ENCODE measurements at places on chromosomes 2 and 18.

DNA sequence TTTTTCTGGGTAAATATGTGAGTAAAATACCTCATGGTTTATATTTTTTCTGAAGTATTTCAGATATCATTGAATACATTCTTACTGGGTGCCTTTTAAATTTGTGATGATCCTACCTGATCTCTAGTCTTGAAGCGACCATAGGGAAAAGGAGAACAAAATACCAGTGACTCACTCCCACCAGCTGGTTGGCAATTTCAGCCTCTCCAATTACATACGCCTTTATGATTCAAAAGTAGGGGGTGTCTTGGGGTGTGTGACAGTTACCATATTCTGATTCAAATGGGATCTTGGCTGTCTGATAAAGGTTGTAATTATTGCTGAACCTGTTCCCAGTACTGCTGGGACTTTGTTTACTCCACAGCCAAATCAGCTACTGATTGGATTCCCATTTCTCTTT is 175.9 kb upstream of the NXPH2 start:
- no peak for DNase-seq

DNA sequence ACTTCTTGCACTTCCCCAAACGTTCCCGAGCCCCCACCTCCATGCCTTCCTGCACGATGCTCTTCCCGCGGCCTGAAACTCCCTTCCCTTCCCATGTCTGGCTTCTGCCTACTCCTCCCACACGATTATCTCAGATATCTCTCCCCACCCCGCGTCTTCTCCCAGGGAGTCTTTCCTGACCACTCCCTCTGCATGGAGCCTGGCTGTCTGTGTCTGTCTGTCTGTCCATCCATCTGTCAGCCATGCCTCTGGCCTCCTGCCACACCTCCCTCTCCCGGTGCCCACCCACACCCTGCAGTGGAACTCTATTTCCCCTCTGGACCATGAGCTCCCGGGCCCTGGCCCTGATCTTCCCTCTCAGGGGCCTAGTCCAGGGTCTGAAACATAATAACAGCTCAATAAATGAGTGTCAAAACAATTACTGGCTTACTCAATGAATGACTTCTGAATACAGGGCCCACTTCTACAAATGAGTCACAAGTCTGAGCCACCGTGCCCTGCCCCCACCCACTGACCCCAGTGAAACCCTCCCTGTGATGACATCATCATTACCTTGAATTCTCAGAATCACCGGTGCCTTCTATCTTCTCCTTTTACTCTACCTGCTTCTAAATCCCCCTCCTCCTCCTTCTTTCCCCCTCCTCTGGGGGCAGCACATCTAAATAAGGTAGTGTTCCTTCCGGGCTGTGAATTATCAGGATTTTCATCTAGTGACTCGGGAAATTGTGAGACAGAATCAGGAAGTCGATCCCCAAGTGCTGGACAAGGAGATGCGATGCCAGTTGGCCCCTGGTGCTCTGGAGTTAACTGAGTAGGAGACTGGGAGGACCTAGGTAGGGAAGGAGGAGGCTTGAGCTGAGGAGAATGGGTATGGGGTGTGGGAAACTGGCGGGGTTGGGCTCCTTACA is 46.1 kb upstream of the PLB1 start:
- DNase-seq = no peak

DNA sequence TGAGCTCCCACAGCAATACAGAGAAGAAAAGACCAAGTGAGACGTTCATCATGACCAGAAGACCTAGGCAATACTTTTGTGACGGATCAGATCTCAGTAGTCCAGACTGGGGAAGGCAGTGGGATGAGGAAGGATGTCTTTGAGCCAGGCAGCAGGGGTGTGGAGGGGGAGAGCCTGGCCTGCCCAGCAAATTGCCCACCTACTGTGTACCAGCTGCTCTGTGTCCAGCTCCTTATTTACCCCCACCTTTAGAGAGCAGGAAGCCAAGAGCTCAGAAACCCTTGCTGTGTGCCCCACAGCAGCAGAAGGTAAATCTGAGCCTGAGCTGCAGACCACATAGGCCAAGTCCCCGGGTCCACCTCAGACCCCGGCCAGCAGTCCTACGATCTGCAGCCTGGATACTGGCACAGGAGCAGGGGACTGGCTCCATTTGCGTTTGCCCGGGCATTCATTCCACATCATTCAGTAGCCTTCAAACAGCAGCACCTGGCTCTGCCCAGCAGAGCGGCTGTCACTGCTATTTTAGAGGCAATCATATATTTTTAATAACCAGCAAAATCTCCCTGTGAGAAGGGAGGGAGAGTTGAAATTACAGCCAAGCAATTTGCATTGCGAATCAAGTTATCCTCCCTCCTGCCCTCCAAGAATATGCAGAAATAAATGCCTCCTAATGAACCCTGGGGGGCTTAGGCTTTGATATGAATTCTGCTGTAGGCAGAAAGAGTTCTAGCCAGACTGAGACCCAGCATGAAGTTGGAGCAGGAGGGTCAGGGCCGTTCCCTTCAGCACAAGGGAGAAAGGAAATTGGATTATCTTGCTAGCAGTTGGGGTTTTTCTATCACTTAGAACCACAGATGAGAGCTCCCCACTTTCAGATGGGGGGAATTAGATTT is 110.0 kb upstream of the FZD7 start:
- DNase-seq = no peak

DNA sequence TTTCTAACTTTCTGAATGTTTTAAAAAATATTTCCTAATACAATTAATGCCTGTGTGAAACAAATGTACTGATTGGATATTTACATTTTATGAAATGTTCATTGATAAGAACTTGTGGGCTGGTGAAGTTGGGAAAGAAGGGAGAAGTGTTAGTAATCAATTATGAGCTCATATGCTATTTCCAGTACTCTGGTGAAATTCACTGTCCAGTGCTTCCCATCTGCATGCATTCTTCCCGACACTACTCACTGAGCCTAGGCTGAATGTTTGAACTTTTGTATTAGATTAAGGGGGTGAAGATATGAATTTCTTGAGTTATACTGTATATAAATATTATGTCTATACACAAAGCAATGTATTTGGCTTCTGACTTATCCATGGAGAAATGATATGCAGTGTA is 36.0 kb downstream of the SKA1 start:
- no peak for DNase-seq

DNA sequence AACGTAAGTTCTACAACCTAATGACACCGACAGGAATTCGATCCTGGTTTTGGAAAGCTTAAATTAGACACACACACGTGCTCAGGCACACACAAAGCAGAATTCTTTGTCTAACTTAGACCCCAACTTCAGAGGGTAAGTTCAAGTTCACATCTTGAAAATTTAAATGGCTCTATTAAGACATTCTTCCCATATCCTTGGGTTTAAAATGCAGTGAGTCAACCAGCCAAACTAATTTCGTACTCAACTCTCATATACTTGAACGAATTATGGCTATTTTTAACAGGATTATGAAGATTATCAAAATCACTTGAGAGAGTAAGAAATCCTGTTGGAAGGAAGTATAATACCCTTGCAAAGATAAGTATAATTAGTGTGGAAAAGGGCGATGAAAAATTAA is 53.2 kb upstream of the ARL4C start:
- DNase-seq = no peak

- no peak for DNase-seq
Observed at GRCh38 chr18:31269566-31269965, 48.4 kb upstream of the DSG1 start.

- no peak for DNase-seq
Observed at GRCh38 chr2:118016911-118017310, 3.0 kb upstream of the CCDC93 start.

DNA sequence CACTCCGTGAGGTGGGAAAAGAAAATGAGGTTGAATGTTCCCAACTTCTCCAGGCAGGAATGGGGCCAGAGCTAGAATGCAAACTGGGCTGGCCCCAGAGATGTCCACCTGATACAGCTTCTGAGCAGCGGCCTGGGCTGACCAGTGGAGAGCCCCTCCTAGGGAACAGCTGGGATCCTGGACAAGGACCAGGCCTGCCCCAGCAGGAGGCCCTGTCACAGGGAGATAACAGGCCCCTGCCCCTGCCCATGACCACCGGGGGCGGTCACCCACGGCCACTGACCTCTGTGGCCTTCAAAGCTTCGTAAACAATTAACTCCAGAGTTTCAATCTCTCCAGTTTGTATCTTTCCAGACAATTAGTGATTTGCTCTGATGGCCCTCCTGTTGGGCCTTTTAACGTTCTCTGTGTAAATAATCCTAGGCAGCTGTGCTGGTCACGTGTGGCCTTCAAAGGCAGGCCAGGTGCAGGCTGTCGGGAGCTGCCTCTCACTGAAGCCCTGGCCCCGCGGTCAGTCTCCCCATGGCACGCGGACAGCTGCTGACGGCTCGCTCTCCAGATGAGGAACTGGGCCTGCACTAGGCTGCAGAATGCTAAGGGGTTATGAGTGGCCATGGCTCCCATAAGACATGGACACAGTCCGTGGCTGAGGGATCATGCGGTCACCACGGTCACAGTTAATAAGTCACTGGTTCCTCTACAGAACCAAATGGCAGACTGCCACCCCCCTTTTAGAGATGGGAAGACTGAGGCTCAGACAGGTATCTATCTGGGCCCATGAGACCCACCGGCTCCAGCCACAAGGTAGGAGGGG is 9.2 kb downstream of the HS6ST1 start:
- DNase-seq = no peak

DNA sequence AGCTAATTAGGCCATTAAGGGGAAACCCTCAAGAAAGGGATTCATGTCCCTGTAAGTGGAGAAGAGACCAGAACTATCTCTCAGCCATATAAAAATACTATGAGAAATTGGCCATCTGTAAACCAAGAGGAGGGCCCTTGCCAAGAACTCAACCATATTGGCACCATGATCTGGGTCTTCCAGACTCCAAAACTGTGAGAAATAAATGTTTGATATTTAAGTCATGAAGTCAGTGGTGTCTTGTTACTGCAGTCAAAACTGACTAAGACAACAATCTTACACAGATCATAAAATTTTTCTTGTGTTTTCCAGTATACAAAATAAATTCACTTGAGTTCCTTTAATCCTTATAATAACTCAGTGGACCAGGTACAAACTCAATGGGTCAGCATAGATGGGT is 589.8 kb upstream of the CDH2 start:
- DNase-seq = no peak

- DNase-seq = no peak
Observed at GRCh38 chr18:3425030-3425429, 24.9 kb upstream of the TGIF1 start.

DNA sequence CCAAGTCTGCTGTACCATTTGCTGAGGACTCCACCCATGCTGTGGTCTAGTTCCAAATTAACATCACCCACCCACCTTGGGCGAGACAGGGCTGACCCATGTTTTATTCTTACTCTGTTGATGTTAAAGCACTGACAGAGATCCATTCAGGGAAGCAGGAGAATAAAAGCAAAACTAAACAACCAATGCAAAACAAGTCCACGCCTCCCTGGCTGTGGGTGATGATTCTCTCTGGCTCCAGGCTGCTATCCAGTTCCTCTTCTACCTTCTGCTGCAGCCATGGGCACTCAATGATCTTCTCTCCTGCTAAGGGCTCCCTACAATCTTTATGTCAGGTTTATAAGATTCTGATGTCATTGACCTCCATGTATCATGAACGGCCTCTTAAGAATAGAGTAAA is 786.6 kb upstream of the ID2 start:
- no peak for DNase-seq

DNA sequence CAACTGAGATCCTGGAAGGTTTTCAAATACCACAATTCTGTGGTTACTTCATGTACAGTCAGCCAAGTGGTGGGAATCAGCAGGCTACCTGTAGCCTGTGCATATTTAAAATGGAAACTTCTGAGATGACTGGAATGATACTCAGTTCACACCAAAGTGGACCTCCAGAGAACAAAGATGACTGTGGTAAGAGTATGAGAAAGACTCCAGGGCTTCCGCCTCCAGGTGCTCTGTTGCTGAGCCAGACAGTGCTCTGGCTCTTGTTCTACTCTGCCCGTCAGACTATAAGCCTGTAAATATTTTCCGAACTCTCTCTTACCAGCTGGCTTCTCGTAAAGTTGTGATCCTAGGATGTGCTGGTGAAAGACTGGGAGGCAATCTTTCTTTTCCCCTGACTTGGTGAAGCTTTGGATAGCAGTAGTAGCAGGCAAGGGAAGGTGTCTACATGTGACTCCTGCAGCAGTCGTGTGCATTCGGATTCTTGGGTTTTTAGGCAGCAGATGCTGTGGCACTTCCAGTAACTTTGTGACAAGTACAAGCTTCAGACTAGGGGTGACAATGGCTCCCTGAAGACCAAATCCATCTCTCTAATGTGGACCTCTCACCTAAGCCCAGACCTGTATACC is 23.1 kb downstream of the ST3GAL5 start:
- DNase-seq = no peak

GRCh38 chr2:75055142-75055819 is 96.8 kb downstream of the POLE4 start:
- DNase-seq = no peak

GRCh38 chr2:85737961-85738360 is 15.8 kb upstream of the ATOH8 start:
- DNase-seq = no peak

GRCh38 chr18:59921384-59921891 is 21.6 kb downstream of the PMAIP1 start:
- peak; percentile 24 for DNase-seq

DNA sequence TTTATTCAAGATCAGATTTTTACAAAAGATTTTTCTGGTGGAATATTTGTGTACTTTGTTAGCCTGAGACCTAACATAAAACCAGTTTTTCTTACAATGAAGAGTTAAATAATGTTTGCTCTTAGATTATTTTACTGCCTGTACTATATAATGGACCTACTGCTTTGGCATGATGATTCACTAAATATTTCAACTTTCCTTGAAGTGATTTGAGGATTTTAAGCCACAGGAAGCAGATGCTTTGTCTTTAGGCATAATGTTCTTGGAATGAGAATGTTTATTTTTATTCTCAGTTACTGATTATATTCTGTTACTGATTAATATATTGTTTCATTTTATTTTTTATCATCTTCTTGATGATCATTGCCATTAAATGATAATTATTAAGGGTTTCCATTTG is 175.3 kb upstream of the LRP1B start:
- DNase-seq = no peak

DNA sequence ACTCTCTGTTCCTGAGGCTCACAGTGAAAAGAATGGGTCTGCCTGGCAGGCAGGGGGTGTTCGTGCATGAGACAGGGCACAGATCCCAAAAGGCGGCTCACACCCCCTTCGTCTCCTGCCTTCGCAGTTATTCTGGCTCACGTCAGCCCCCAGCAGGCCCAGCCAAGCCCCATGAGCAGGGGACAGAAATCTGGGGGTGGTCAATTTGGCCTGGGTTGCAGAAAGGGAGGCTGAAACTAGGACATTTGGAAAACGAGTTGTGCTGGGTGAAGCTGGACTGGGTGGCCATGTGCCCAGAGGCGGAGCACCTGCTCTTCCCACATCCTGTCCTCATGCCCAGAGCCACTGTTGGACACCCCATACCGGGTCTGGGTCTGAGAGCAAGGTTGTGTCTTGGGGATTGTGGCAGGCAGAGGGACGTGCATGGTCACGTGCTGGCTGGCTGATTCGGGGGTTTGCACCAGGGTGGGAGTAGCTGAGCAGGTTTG is 99.0 kb upstream of the MCFD2 start:
- no peak for DNase-seq

- no peak for DNase-seq
Observed at GRCh38 chr2:183001948-183002347, 36.3 kb downstream of the NCKAP1 start.

All from CD4-positive, alpha-beta memory T cell (primary cell).